ENCODE measurements at places on chromosomes 11 and 22.
A peak's percentile ranks its signal among the peaks of the same experiment; 100 is the strongest.

- no peak for DNase-seq
Observed at GRCh38 chr11:11756718-11757117, 85.1 kb upstream of the USP47 start.

DNA sequence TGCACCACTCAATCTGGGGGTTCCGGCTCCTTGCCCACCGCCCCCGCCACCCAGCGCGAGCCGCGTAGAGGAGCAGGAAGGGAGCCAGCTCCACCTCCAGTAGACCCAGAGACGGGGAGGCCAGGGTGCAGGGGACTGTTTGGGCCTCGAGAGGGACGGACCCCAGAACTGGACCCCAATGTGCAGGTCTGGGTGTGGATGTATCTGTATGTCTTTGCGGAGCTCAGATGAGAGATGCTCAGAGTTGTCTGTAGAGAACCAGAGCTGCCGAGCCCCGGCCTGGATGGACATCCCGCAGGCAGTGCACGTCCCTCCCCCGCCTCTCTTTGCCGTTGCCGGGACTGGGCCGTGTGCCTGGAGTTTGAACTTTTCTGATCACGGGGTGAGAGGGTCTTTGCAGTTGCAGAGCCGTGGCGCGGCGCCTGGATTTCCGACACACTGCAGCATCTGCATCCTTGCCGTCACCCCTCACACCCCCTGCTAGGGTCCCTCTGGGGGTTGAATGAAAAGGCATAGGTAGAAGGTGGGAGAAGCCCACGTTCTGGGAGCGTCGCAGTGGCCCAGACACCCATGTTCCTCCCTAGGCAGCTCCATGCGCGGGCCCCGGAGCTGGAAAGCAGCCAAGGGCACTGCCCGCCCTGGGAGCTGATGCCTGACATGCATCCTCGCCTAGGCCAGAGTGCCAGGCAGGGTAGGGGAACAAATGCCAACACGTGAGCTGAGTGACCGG, 105.2 kb downstream of the KCNQ1 start:
- DNase-seq = no peak

- no peak for DNase-seq
Observed at GRCh38 chr11:120712014-120712413, 200.5 kb downstream of the GRIK4 start.

GRCh38 chr11:77201991-77202841, 74.2 kb downstream of the MYO7A start:
- DNase-seq = no peak

GRCh38 chr22:42519525-42520401, at the start of gene RRP7A:
RRP7A (minus strand) TSS chr22:42519796; CDS start chr22:42519786, 10 bp downstream.
- peak; percentile 76 for DNase-seq

DNA sequence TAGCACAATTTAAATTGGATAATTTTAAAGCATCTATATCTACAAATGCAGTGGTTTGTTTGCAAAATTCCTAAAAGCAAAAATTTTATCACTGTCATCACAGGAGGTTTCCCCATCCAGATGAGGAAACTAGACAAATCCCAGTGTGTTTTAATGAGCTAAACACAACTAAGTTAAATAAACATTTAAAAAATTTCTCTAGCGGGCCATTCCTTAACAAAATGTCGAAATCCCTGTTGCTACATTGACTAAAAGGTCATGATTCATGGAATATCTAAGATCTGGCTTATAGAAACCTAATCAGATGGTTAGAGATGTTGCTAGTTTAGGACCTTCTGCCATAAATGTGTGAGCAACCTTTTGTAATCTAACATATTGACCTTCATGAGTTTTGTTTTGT, 107.3 kb upstream of the BDNF start:
- DNase-seq = no peak

GRCh38 chr22:27885977-27886842, 32.8 kb downstream of the PITPNB start:
- DNase-seq = no peak

DNA sequence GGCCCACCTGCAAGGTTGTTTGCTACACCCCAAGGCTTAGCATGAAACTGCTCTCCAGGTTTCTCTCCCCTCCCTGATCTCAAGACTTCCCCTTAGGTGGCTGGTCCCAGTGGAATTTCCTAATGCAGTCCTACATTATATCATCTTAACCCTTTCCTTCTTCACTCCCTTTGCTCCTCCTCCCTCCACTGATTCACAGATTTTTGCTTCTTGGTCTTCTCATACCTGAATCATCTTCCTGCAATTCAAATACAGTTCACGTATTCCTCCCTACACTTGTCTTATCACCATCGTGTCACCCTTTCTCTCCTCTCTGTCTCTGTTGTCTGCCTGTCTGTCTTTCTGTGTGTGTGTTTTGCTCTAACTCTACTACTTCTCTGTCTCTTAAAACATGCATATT, 17.0 kb downstream of the MMP10 start:
- DNase-seq = no peak

GRCh38 chr11:96317985-96318384, 25.0 kb downstream of the MAML2 start:
- no peak for DNase-seq
